ENCODE measurements at places on chromosomes 2 and 18.

DNA sequence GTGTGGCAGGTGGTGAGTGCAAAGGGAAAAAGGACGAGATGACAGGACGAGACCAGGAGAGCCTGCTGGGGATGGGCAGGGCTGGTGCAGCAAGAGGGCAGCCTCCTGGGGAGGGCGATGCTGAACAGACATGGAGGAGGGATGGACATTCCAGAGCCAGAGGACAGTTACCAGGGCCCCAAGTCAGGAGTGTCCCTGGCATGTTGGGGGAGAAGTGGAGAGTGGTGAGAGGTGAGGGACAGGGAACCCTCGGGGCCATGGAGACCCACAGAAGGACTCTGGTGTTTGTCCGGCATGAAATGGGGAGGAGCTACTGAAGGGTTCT, 19.0 kb downstream of the MTERF4 start:
- no peak for DNase-seq

DNA sequence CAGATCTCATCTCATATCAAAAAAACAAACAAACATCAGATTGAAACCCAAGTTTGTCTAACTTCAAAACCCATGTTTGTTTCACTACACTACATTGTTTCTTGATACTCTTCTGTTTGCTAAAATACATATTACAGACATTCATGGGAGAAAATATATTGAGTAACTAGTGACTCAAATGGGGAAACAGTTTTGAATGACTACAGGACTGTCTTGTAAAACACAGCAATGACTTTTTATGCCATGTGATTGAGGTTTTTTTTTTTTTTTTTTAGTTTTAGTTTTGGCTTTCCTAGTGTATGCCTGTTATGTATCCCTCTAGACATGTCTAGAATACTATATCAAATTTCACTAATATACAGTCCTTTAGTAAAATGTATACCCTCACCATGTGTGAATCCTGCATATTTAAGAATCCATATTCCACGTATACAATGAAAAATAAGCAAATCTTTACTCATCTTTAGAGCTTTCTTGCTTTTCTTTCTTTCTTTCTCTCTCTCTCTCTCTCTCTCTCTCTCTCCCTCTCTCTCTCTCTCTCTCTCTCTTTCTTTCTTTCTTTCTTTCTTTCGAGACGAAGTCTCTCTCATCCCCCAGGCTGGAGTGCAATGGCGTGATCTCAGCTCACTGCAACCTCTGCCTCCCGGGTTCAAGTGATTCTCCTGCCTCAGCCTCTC, 46.6 kb upstream of the SERTAD2 start:
- no peak for DNase-seq

- DNase-seq: no peak
These were observed 678.3 kb upstream of the ID2 start for GRCh38 chr2:8003462-8004075.

DNA sequence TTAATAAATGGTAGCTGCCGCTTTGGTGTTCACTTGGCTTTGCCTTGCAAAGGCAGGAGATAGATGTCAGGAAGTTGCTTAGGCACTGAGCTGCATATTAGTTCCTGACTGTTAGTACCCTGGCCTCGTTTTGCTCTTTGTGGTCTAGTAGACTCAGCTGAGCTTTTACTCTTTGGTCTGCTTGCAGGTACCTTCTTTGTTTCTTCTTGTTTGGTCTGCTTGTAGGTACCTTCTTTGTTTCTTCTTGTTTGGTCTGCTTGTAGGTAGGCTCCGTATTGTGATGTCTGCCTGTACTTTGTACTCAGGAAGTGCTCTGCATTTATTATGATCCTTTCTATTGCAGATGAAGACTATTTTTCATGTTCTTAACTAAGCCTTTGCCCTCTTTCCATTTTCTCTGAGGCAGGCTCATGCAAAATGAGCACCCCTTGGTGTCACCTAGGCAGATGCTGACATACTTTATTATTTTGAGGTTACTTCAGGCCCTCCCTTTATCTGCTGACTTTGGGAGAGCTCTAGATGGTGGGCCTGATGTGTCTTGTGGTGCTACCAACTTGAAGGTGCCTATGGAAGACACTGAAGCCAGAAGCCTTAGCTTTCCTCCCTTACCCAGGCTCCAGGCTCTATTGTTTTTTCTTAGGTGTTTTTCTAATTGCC, 6.0 kb downstream of the RPIA start:
- no peak for DNase-seq

Measured in stimulated activated naive CD4-positive, alpha-beta T cell treated with Interleukin-2 at 50 U/mL for 16 hours (primary cell).